ENCODE measurements at places on chromosomes 7 and 10.
A peak's percentile ranks its signal among the peaks of the same experiment; 100 is the strongest.

DNA sequence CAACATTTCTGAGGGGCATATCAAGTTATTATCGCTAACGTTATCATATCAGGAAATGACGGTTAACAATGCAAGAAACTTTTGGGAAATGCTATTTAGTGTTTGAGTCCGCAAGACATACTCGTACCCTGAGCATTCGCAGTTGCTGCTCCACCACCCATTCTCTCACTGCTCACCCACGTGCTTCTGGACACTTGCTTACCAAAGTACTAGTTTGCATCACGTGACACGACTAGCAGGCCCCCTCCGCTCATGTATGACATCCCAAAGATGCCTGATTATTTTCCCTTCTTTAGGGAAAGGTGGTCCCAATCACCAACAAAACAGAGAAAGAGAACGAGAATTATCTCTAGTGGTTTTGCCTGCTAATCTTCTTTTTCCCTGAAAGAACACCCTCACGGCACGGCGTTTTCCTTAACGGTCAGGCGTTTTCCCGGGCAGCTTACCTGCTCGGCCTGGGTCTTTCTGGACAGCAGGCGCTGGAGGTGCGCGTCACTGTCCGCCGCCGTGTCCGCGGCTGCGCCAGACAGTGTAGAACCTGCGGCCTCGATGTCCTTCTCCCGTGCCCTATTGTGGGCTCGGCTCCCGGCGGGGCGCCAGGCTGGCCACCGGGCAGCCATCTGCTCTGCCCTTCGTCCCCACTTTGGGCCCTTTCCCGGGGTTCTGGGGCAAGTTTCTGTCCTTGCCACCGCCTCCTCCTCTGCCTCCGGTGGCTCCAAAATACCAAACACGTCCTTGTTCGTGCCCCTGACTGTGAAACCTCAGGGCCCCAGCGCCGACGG, at the start of gene SUPV3L1:
TSS of gene SUPV3L1 (plus strand) at position 492 of the 782 bp plus-strand sequence. CDS start at position 550, 58 bp downstream.
- peak; percentile 93 for DNase-seq

DNA sequence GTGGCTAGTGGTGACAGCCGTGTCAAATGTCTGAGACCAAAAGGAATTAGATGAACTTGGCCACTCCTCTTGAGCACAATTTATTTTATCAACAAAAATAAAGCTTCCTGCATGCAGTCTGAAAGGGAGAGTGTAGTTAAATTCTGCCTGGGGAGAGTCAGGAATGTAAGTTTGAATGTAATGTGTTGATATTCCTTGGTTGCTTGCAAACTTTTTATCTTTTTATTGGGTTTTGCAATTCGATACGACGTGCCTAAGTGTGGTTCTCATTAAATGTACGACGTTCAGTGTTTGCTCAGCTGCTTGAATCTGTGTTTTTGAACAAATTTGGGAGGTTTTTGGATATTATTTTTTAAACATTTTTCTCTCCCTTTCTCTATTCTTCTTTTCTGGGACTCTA, 839.9 kb downstream of the CCSER2 start:
- DNase-seq = no peak

GRCh38 chr7:84568781-84569180, 374.2 kb upstream of the SEMA3A start:
- no peak for DNase-seq

DNA sequence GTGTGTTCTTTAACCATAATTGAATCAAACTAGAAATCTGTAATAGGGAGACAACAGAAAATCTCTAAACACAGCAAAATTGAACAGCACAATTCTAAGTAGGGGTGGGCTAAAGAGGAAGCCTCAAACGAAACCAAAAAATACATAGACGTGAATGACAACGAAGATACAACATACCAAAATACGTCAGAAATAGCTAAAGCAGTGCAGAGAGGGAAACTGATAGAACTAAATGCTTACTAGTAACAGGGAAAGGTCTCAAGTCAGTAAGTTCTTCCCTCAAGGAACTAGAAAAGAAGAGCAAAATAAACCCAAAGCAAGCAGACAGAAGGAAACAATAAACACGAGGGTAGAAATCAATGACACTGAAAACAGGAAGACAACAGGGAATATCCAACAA, 19.1 kb downstream of the RPP38 start:
- DNase-seq = no peak

DNA sequence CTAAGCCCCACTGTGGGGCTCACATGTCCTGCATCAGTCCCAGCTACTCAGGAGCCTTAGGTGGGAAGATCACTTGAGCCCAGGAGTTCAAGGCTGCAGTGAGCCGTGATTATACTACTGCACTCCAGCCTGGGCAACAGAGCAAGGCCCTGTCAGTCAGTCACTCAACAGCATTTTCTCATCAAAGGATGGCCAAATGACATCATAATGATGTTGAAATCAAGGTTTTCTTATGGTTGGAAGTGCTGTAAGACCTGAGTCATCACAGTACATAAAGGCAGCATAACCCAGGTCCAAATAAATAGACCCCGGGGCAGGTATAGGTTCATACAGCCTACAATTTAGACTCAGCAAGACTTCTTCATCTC, 341.1 kb downstream of the PARD3 start:
- no peak for DNase-seq

GRCh38 chr10:61188101-61188500, 244.1 kb upstream of the RHOBTB1 start:
- DNase-seq = no peak

GRCh38 chr10:48839809-48840679, 99.6 kb downstream of the LRRC18 start:
- DNase-seq = no peak

GRCh38 chr7:147296986-147297385, 1180.4 kb downstream of the CNTNAP2 start:
- no peak for DNase-seq

- no peak for DNase-seq
These were observed 87.9 kb downstream of the KIF20B start for GRCh38 chr10:89789188-89789877.

DNA sequence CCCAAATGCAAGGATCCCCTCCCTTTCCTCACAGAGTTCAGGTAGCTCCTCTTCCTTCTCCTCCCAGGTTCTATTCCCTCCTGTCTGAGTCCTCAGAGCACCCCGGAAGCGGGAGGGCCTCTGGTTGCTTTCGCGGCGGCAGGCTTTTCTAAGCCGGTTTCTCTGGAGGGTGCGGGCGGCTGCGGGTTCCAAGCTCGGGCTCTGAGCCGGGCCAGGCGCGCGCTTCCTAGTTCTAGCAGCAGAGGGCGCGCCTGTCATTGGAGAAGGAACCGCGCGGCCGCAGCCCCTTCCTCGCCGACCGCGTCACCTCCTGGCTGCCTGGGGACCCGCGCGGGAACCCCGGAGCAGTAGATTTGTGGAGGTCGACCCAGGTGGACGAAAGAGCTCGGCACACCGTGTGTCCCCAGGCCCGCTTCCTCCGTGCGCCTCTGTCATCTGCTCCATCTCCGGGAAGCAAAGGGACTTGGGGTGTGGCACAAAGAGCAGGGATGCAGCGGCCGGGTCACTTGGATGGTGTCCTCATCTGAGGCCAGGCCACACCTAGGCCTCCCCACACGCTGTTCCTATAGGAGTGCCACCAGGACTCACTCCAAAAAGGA, 389.0 kb upstream of the PODXL start:
- peak; percentile 72 for DNase-seq

DNA sequence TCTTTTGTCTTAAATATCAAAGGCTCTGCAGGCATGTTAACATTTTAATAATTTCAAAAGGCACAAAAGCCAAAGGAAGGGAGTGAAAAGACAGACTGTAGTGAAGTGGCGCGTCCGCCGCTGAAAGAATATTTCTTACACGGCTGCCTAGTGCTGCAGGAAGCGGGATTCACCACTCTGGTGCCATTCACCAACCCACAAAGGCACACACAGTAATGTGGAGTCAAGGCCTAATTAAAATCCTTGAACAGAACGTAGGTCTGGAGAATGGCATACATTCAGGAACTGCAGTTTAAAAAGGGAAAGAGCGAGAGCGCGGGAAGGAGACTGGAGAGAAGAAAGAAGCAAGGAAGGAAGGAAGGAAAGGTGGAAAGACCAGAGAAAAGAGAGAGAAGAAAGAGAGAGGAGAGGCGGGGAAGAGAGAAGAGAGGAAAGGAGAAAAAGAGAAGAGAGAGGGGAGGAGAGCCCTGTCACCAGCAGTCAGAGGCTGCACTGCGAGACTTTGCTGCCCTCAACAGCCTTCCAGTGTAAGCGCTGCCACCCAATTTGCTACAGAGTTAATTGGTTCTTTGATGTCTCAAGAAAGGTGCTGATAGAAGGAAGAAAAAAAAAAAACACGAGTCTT, 554.0 kb downstream of the MDFIC start:
- DNase-seq = peak; percentile 31

DNA sequence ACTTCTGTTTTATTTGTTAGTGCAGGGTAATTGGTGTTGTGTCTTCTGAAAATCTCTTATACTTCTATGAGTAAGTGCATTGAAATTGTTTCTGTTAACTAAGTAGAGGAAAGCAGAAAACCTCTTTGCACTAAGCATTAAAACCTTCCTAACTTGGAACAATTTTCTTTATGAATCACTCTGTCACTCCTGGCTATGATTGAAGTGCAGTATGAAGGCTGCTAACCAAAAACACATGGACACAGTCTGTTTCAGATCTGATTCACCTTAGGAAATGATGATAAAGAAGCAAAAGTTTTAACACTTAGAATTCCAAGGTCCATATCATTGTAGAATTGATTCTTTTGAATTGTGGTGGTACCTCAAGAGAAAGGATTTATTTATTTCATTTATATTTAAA, 41.9 kb downstream of the MET start:
- DNase-seq = no peak

- DNase-seq = peak; percentile 91
These were observed 9.7 kb upstream of the ANK3 start for GRCh38 chr10:60399328-60399727.

GRCh38 chr7:80185571-80185970, 50.9 kb downstream of the GNAI1 start:
- no peak for DNase-seq

- DNase-seq = no peak
These were observed 202.7 kb downstream of the FAM107B start for GRCh38 chr10:14571866-14572507.

- no peak for DNase-seq
These were observed 61.6 kb upstream of the GPR26 start for GRCh38 chr10:123604506-123604905.

DNA sequence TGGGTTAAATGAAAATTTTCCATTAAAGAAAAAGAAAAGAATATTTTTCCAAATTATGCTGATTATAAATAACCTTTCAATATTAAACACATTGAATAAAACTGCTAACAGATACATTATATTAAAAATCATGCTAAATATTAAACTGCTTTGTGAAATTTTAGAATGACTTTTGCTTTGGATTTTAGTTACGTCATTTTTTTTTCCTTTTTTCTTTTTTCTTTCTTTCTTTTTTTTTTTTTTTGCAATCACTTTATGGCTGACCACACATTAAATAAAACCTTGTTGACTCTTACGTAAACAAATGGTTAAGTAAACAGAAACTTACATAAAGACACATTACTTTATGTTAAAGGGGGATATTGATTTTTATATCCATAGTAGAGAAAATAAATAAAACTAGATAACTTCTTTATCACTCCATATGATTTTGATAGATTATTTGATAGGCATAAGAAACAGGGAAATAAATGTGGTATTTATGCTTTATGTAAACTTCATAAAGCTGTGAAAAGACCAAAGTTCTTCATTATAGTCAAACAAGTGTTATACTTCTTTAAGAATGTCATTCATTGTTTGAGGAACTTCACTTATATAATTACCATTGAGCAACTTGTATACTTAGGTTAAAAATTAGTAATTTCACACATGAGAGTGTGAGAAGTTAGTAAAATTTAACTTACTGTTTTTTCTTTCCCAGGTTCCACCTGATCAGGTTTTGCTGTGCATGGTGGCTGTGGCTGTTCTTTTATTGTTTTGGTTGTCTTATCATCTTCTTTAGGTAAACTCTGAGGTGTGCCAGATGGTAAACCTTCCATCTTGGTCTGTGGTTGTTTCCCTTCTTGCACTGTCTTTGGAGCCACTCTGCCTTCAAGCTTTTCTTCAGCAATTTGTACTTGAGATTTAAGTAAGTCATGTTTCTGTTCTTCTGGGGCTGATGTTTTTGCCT, 197.3 kb downstream of the PCLO start:
- no peak for DNase-seq

DNA sequence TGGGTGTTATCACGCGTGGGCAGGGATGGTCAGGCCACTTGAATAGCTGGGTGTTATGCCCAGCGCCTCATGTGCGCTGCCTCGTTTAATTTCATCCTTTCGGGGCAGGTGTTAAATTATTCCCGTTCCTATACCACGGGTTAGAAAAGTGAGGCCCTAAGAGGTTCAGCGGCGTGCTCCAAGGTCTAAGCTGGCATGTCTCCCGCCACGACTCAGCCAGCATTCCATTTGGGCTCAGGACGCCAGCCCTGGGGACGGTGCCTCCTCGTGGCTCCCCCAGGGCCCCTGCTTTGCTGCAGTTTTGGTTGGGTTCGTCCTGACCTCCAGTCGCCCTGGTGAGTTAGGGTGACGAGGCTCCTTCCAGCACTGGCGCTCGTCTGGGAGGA, 124.5 kb downstream of the TRRAP start:
- no peak for DNase-seq

GRCh38 chr10:120098232-120098930, 205.9 kb downstream of the SEC23IP start:
- no peak for DNase-seq

DNA sequence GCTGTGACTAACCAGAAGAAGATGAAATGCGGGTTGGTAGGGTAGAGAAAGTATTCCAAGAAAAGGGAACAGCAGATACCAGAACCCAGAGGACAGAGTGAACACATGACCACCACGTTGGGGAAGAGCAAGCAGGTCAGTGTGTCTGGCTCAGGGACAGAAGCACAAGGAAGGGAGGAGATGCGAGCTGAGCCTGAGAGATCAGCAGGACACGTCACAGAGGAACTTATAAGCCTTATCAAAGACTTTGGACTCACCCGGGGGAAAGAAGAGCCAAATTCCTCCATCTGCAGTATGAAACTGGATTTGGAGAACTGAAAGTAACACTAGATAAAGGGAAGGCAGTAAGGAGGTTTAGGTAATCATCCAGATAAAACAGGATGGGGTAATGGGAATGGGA, 232.1 kb upstream of the NPVF start:
- DNase-seq = no peak

DNA sequence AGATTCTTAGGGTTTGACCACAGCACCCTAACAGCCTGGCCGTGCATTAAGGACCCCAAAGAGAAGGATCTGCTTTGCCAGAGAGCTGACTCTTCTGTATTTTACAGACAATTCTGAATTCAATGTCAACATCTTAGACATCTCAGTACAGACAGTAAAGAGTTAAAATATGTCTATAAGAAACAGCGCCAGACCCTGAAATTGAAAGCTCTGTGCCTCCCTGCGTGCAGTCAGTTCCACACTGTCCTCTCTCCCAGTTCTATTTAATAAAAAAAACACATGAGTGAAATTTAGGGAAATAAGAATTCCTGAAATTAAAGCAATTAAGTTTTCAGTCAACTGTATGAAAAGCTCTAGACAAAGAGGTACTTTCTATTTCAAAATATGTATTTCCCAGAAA, 45.1 kb downstream of the MET start:
- no peak for DNase-seq

GRCh38 chr7:43530553-43531410, 52.1 kb upstream of the STK17A start:
- DNase-seq = no peak
